IMR-90 (cell line): ENCODE measurements at places on chromosomes 5 and 9. TPM values are rescaled to one million over a fixed set of nuclear protein-coding genes. Genes with fewer than 3 reads are reported as not detected.

Gene NTRK2
- total RNA-seq: under 0.01 TPM in 1 of 2 replicates, not detected in the other

DNA sequence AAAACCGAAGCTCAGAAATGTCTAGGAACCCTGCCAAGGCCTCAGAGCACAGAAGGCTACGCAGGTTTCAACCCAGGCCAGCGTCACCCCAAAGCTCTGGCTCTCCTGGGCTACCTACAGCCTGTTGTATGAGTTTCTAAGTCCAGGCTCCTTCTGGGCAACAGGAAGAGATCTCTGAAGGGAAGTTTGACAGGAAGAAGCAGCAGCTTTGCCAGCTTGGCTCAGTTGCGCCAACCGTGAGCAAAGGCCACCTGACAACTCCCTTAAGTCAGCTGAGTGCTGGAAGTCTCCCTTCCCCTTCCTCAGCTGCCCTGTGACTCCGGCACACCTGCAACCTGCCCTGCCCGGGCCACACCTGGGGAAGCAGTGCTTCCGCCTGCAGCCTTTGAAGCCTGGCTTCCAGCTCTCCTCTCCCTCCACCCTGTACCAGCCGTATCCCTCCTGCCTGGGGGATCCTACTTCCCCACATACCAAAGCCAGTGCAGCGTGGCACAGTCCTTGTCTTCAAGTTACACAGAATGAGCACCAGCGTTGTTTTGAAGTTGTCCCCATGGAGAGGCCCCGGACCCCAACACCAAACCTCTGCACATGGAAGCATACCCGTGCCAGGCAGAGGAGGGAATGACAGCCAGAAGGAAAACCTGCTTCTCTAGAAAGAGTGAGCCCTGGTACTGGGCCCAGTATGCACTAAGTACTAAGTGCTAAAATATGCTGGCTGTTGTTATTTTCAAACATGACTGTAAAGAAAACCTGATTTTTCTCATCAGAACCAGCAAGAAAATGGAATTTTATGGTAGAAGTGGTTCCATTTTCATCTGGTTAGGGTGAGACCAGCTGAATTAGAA is 36.5 kb downstream of the SHB start:
- no peaks in the 10 kb centered on the region for H3K36me3 ChIP-seq
- no peak for DNase-seq
- H3K27me3 ChIP-seq: no peaks in the 10 kb centered on the region
- peaks cover 47% of the 10 kb centered on the region for H3K4me1 ChIP-seq
- H3K27ac ChIP-seq: peak overlapping the region; percentile 25

DNA sequence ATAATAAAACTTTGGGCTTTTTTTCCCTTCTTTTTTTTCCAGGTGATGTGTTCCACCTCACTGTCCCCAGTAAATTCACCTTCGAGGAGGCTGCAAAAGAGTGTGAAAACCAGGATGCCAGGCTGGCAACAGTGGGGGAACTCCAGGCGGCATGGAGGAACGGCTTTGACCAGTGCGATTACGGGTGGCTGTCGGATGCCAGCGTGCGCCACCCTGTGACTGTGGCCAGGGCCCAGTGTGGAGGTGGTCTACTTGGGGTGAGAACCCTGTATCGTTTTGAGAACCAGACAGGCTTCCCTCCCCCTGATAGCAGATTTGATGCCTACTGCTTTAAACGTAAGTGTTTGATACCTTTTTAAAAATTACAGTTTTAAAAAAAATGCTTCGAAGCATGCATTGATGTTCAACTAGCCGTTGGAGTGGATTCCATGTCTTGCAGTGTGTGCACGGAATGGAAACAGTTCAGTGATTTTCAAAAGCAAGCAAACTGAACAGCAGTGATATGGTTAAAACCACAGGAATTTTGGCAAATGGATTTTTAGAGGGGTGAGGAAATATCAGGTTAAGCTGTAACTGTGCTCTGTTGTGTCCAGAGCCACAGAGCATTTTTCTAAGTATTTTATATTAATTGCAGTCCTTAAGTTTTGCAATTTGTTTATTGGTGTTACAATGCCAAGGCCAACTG is 40.7 kb downstream of the VCAN start:
- no peaks in the 10 kb centered on the region; the same call in 1 of the 2 replicates for H3K36me3 ChIP-seq
- H3K4me3 ChIP-seq: no peak overlapping the region
- DNase-seq: peak; percentile 37
- peaks cover 8% of the 10 kb centered on the region for H3K4me1 ChIP-seq
- H3K27ac ChIP-seq: no peak overlapping the region
- no peaks in the 10 kb centered on the region for H3K27me3 ChIP-seq

Gene GRXCR2
- not detected in 2 replicates for total RNA-seq

GRCh38 chr9:6930827-6931226 is 173.1 kb downstream of the KDM4C start:
- peaks cover 6% of the 10 kb centered on the region for H3K4me1 ChIP-seq
- H3K27me3 ChIP-seq: no peaks in the 10 kb centered on the region
- peak; percentile 72 for DNase-seq
- H3K36me3 ChIP-seq: no peaks in the 10 kb centered on the region
- H3K4me3 ChIP-seq: no peak overlapping the region

Gene GNA14
- under 0.01 TPM in 1 of 2 replicates, not detected in the other for total RNA-seq

DNA sequence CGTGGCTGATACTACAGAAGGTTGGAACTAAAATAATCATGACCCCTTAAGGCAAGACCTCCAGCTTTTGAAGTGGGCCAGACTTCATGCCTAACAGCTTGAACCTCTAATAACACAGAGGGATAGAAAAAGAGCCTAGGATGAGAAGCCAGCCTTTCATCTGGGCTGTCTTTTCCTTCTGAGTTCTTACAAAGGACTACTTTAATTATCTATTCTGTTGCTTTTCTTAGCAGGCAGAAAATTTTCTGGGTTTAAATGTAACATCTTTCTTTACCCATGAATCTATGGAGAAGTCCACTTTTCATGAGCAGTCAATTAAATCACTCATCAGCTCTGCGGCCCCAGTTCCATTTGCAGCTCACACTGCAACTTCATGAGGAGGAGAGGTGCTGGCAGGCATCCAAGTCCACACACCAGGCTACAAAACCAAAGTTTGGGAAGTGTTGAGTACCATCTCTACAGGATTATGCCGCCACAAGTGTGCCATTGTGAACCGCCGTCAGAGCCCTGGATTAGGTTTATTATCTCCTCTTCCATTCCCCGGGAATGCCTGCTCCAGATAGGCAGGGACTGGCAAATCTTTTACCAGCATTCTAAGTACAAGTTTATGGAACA is 192.0 kb downstream of the TLE4 start:
- no peaks in the 10 kb centered on the region for H3K27me3 ChIP-seq
- H3K27ac ChIP-seq: peak overlapping the region; percentile 35; the same call in 1 of the 2 replicates
- H3K4me3 ChIP-seq: no peak overlapping the region
- peak; percentile 17 for DNase-seq
- H3K4me1 ChIP-seq: peaks cover 11% of the 10 kb centered on the region

GRCh38 chr9:9341203-9341602 is 1271.6 kb downstream of the PTPRD start:
- H3K27ac ChIP-seq: no peak overlapping the region
- H3K4me3 ChIP-seq: no peak overlapping the region
- DNase-seq: no peak
- no peaks in the 10 kb centered on the region for H3K36me3 ChIP-seq
- no peaks in the 10 kb centered on the region for H3K4me1 ChIP-seq
- no peaks in the 10 kb centered on the region for H3K27me3 ChIP-seq

- no peaks in the 10 kb centered on the region for H3K36me3 ChIP-seq
- peaks cover 46% of the 10 kb centered on the region for H3K27me3 ChIP-seq
- no peak overlapping the region for H3K4me3 ChIP-seq
- DNase-seq: peak; percentile 16
- H3K27ac ChIP-seq: no peak overlapping the region
Observed at GRCh38 chr5:176676361-176676824, 29.1 kb downstream of the TSPAN17 start.

Gene SPATA9
- total RNA-seq: 0.72 and 0.83 TPM in 2 replicates

Gene ISL1
- under 0.01 TPM in 1 of 2 replicates, not detected in the other for total RNA-seq

DNA sequence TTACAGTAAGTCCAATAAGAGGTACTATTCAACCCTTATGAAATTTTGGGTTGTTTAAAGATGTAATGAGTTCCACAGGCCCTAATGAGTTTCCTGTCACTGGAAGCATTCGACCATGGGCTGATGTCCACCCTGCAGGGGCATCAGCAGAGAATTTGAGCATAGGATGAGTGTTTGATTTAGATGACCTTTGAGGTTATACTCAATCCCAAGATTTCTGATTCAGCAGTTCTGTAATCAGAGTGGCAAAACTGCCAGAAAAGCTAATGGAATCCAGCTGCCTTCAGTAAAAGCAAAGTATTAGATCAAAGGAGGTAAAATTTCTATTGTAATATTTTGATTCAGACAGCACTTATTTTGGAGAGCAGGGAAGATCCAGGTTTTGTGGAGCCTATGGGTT is 68.3 kb downstream of the COX7C start:
- H3K4me3 ChIP-seq: no peak overlapping the region
- no peaks in the 10 kb centered on the region for H3K27me3 ChIP-seq
- H3K36me3 ChIP-seq: no peaks in the 10 kb centered on the region
- H3K4me1 ChIP-seq: no peaks in the 10 kb centered on the region
- no peak overlapping the region for H3K27ac ChIP-seq

DNA sequence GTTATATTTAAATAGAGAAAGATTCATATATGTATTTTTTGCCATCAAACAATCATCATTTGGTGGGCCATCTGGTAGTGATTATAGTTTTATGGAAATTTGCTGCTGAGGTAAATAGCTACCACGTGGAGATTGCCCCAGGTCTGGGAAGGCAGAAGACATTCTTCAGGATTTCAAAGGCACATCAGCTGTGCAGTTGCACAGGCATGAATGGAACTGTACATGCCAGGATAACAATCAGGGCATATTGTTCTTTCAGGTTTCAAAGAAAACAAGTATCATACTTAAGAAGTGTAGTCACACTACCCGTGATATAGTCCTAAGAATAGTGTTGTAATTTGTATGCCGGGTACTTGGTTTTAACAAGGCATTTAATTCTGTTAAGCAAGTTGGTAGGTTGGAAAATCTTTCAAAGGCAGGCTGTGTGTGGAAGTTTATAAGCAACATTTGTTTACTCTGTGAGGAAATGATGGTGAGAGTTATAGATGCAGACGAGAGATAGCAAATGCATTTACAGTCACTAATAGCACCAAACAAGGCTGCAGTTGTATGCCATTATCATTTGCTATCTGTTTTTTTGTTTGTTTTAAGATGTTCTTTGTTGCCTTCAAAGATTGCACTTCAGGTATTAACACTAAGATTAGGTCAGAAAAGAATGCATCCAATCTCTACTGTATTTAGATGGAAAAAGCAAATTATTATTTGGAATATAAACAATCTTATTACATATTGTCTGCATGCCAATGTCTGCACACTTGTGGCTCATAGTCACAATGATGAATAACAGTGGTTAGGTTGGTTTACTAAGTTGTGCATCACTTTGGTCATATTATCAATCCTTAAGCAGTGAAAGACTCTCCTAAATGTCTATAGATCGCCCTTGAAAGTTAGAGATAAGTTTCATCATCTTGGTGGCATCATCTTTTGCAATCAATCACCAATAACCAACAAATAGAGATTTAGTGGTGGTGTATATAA is 55.3 kb downstream of the RPS23 start:
- no peaks in the 10 kb centered on the region for H3K27me3 ChIP-seq
- no peak overlapping the region for H3K27ac ChIP-seq
- no peak for DNase-seq
- H3K4me3 ChIP-seq: no peak overlapping the region
- H3K4me1 ChIP-seq: peaks cover 2% of the 10 kb centered on the region; the same call in 1 of the 2 replicates

DNA sequence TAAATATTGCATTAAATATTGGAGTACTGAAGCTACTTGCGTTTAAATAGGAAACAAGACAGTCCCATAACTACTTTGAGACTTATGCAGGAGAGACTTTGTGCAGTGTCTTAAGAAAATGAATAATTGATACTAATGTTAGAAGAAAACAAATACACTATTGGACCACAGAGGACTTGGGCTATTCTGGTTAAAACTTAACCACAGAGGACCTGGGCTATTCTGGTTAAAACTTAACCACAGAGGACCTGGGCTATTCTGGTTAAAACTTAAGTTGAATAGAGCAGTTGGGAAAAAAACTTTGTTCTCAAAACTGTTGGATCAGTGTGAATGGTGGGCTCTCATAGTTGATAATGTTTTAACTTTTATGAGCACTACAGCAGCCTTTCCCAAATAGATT is 141.7 kb downstream of the WDR70 start:
- DNase-seq: no peak
- H3K4me1 ChIP-seq: no peaks in the 10 kb centered on the region
- no peak overlapping the region for H3K4me3 ChIP-seq
